ENCODE measurements at places on chromosomes 16 and 17.

- no peak for DNase-seq
Observed at GRCh38 chr17:4249452-4250029, 14.2 kb downstream of the ANKFY1 start.

- DNase-seq = no peak
Observed at GRCh38 chr17:79944821-79945391, 90.8 kb downstream of the TBC1D16 start.

GRCh38 chr17:50685691-50686493 lies 21.8 kb downstream of the ANKRD40 start:
- no peak for DNase-seq

DNA sequence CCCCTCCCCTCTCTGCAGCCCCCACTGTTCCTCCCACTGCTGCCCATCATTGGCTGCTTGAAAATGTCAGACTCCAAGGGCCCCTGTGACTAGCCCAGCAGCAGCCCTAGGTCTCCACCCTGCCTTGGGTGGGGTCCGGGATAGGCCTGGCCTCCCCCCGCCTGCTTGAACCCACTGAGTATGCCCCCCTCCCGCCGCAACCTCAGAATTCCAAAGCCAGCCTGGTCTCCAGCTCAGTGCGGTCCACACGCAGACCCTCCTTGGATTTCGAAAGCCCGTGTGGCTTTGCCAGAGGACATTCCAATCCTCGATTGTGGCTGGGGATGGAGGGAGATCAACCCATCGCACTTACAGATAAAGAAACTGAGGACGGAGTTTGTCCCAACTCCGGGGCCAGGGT lies 6.4 kb downstream of the DPEP1 start:
- DNase-seq = no peak

GRCh38 chr17:5380491-5381135 lies 38.8 kb downstream of the NUP88 start:
- DNase-seq = no peak

- DNase-seq = no peak
Observed at GRCh38 chr17:77042476-77043231, 98.1 kb upstream of the SEC14L1 start.

DNA sequence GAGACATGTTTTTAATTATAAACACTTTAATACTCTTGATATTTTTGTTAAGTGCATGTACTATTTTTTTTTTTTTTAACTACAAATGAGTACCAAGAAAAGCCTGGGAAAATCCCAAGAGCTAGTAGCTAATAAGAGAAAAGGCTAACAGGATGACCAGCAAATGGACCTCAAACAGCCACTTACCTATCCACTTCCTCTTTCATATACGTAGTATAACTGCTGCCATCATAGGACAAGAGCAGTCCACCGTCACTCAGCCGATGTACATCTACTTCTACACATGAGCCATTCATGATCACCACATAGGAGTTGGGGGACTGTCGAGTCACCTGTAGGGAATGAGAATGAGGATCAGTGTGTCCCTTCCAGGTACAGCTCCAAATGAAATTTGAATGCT lies 128.0 kb upstream of the C17orf78 start:
- DNase-seq = no peak

DNA sequence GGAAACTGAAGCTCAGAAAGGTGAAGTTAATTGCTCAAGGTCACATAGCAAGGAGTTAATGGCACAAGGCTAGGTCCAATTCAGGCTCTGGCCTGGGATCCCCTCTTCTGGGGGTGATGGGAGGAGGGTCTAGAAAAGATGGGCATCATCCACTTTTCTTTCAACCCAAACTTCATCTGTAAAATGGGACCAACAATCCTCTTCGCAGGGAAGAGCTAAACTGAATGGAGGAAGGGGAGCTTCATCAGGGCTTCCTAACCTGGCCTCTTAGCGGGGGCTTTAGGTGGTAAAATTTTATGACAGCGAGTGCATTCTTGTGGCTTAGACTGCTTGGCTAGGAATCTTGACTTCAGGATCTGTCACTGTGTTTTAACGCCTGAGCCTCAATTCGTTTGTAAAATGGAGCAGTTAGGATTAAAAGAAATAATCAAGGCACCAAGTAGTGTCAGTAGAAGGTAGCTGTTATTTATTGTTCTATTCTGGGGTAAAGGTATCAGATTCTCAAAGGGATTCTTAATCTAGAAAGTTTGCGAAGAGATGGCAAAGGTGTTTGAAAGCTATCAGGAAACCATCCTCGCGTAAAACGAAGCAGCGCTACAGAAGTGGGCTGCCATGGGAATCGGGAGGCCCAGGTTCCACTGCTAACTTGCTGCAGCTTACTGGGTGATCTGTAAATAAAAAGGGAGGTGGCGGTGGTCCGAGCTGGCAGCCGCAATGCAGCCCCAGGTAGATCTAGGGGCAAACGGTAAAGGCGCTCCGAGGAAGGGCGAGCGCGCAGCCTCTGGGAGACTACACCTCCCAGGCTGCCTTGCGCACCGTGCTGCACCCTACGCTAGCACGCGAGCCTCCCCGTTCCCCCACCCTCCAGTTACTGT lies 1.5 kb upstream of the SRCAP start:
- DNase-seq = no peak

DNA sequence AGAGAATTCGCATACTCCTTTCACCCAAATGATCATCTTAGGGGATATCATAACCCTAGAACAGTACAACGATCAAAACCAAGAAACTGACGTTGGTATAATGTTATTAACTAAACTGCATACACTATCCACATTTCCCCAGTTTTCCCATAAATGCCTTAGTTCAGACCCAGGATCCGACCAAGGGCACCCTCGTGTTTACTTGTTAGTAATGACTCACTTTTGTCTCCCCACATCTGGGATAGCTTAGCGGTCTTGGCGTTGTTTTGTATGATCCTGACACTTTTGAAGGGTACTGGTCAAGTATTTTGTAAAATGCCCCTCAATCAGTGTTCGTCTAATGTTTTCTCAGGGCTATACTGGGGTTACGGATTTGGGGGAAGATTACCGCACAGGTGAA lies 8.0 kb downstream of the HS3ST3A1 start:
- no peak for DNase-seq

GRCh38 chr16:79429381-79430190 lies 171.0 kb downstream of the MAF start:
- DNase-seq = peak; percentile 25

GRCh38 chr16:2836646-2837508 lies 6.8 kb downstream of the ZG16B start:
- no peak for DNase-seq

DNA sequence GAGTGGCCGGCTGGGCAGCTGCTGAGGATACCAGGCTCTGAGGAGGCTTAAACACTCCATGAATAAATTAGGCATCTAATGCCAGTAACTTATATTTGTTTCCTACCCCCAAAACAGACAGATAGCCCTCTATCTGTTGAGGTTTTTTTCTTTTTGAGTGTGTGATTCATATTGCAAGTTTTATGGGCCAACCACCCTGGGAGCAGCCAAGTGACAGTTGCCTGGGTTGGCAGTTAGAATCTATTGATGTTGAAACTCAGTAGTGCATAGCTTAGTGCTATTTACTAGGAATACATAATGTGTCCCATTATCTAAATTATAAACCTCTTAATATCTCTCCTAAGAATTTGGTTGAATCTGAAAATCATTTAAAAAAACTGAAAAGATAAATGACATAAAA lies 397.4 kb downstream of the CA10 start:
- no peak for DNase-seq

GRCh38 chr16:14449334-14449733 lies 180.7 kb downstream of the PARN start:
- DNase-seq = no peak

Data from nephron progenitor cell (in vitro differentiated cells).